Activated naive CD8-positive, alpha-beta T cell treated with anti-CD3 and anti-CD28 coated beads for 36 hours (primary cell): ENCODE measurements at places on chromosomes 3 and 15.
A peak's percentile ranks its signal among the peaks of the same experiment; 100 is the strongest.

GRCh38 chr15:80709542-80709941 lies 14.4 kb downstream of the ABHD17C start:
- no peak for DNase-seq

- DNase-seq, result peak; percentile 68
Observed at GRCh38 chr15:77019521-77020331, 24.8 kb downstream of the PSTPIP1 start.

GRCh38 chr3:146134348-146135117 lies 26.5 kb downstream of the PLOD2 start:
- no peak for DNase-seq

- DNase-seq, result no peak
Observed at GRCh38 chr15:36414670-36415069, 164.8 kb upstream of the CDIN1 start.

- DNase-seq, result no peak
Observed at GRCh38 chr15:25783607-25784540, 79.3 kb downstream of the ATP10A start.

GRCh38 chr3:106067711-106068110 lies 198.9 kb upstream of the CBLB start:
- DNase-seq, result no peak

- DNase-seq, result no peak
Observed at GRCh38 chr3:180684807-180685206, 5.5 kb upstream of the CCDC39 start.
